ENCODE measurements at places on chromosomes 2 and 18.
A peak's percentile ranks its signal among the peaks of the same experiment; 100 is the strongest.

GRCh38 chr18:46097431-46097800 lies 680 bp downstream of the ATP5F1A start:
- DNase-seq: no peak

DNA sequence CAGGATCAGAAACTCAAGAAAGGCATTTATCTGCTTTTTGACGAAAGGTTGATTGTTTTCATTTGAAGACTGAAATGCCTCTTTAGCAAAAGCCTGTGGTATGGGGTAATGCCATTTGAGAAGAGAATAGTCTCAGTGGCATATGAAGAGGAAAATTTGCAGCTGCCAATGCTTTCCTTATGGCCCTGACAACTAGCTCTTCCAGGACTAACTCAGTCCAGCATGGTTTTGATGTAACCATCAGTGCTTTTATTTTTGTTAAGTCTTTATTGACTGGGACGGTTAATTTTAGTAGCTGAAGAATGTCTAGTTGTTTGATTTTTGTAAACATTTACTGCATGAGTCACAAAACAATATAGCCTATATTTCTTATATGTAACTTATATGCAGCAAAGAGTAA lies 158.4 kb downstream of the LNPK start:
- DNase-seq: no peak

DNA sequence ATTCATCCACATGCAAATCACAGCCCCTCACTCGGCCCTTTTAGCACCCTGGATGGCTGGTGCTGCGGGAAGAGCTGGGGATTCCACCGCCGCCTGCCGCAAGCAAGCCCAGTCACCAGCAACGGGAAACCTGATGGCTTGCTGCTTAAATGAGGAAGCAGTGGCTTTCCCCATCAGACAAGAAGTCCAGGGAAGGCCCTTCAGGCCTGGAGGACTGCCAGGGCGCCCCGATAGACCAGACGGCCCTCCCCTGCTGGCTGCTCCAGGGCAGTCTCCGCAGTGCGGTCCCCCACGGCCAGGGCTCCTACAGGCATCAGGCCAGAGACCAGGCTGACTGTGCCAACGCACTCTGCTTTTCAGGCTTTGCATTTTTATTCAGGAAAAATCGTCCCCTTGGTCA lies 439.1 kb downstream of the EIPR1 start:
- DNase-seq: no peak

DNA sequence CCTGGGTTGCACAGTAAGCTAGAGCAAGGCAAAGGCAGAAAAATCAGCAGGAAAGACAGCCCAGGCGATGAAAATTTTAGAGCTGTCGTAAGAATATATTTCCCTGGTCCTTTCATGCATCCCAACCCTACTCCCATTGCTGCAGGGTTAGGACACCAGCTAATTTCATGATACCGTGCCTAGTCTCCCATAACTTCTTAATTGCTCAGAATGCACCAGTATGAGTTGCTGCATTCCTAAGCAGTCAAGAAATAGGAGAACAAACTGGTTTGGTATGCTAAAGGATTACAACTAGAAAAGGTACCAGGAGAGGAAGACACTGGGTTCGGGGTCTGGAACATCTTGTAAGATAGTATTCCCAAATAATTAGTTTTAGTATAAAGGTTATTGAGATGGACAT lies 269.4 kb upstream of the NRXN1 start:
- DNase-seq: peak; percentile 0

- no peak for DNase-seq
These were observed 394.9 kb upstream of the ZEB2 start for GRCh38 chr2:144914622-144915318.

GRCh38 chr2:123364243-123364896 lies 660.7 kb upstream of the CNTNAP5 start:
- DNase-seq: no peak

DNA sequence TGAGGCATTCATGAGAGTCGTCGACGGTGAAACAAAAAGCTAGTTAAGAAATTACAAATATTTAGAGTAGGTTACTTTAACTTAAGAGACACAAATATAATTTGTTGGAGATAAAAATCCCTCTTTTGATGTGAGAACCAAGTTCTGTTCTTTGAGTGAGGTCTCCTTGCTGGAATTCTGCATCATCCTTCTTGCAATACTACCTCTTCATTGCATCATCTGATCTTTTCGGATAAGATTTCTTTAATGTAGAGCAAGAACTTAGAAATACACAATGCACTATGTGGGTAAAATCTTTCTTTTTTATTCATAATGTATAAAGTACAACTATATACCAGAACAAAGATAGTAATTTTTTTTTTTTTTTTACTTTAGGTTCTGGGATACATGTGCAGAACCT lies 118.4 kb downstream of the ARL4C start:
- DNase-seq: peak; percentile 73

DNA sequence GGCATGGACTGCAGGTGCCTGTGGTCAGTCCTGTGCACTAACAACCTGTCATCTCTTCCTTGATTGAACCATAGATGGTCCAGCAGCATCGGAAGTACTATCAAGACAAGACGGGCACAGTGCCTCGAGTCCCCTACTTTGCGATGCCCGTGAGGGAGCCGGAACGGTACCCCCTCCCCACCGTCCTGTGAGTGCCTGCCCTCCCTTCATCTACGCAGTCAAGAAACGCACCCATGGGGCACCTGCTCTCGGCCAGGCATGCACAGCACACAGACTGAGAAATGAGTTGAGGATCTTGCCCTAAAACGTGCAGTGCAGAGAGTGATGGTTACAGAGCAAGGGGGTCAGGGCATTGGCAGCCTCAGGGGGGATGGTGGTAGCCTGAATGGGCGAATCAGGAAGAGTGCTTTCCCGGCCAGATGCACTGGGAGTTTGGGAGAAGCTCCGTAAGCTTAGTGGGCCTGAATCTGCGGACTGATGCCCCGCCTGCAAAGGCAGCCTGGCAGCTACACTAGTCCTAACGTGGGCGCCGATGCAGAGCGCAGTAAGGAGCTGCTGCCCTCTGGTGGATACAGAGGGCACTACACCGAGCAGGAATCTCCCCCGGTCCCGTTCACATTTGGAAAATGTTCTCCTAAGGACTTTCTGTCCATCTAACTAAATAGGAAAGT lies 63.6 kb downstream of the CIB4 start:
- peak; percentile 22 for DNase-seq

- DNase-seq: peak; percentile 7
These were observed 65.0 kb downstream of the CYP1B1 start for GRCh38 chr2:38010995-38011394.

DNA sequence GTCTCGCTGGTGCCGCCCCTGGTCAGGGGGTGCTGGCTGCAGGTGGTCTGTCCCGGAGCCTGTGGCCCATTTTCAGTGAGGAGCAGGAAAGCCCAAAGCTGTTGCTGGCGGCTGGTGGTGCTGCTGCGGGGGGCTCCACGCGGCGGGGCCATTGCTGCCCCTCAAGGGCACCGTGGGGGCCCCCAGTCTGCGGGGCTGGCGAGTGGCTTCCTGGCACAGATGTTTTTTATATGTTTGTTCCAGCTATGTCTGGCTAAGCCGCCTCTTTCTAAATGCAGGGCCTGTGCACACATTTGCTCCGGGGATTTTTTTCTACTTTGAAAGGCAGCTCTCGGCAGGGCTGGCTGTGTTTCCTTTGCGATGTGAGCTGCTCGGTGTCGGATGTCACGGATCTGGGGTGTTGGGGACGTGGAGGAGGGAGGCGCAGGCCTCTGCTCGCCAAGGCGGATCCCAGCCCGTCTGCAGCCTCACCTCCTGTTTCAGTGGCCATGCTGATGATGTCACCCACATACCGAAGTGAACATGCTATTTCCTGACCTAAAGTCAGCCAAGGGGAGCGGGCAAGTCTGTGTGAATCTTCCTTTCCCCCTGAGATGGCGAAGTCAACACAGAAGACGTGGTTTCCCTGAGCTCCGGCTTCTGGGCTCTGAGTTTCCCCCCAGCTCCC lies 112.0 kb upstream of the CTDP1 start:
- peak; percentile 65 for DNase-seq

- peak; percentile 81 for DNase-seq
These were observed at the start of gene SPC25 for GRCh38 chr2:168890006-168890782. Gene SPC25, minus strand, starts transcription at chr2:168890430. Its CDS starts 911 bp downstream, at chr2:168889519.

DNA sequence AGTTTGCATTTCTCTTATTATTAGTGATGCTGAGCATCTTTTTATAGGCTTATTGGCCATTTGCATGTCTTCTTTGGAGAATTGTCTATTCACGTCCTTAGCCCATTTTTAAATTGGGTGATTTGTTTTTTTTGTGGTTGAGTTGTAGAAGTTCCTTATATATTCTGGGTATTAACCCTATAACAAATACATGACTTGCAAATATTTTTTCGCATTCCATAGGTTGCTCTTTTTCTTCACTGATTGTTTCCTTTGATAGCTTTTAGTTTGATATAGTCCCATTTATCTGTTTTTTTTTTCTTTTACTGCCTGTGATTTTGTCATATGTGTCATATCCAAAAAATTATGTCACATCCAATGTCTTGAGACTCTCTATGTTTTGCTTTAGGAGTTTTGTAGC lies 243.6 kb downstream of the GPD2 start:
- no peak for DNase-seq

DNA sequence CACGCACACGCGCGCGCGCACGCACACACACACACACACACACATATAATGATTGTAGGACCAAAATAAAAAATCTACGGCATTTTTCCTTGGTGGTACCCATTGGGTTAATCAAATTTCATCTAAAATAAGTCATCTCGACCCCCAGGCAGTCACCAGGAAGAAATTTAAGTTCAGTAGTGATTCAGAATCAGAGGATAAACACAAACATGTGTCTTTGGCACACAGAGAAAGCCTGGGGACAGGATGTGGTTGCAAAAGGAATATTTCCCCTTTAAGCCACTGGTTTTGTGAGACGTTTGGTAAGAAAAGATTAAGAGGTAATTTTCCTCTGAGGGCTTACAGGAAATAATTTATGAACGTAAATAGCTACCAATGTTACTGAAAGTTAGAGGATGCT lies 171.6 kb upstream of the PIEZO2 start:
- DNase-seq: no peak

DNA sequence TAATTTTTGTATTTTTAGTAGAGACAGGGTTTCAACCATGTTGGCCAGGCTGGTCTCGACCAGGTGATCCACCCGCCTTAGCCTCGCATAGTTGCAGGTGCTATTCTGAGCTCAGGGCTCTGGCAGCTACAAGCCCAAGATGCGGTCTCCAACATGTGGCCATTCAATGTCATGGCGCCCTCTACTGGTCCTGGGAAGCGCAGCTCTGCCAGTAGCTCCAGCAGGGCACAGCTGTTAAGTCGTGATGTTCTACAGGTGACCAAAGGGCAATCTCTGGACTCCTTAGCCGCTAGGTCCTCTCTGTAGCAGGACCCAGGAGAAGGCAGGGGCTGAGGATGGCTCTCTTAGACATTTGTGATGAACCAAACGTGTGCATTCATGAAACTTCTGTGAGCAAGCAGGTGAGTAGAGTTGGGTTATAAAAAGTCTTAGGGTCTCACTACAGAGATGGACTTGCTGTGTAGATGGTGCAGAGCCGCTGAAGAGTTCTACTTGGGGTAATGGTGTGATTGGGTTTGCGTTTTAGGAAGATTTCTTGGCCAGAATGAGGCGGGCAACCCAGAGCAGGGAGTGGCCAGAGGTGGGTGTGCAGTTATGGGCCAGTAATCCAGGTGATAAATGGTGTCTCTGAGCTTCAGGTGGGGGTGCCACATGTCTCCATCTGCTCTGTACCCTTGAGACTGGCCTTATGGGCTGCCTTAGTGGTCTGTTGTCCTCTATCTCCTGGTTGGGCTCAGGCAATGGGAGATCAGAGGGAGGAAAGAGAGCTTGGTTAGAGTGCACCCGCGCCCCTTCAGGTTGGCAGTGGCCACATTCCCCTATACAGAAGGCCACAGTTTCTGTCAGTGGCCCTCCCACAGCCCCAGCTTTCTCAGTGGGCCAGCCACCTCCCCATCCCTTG lies 31.0 kb downstream of the IL37 start:
- DNase-seq: peak; percentile 65

DNA sequence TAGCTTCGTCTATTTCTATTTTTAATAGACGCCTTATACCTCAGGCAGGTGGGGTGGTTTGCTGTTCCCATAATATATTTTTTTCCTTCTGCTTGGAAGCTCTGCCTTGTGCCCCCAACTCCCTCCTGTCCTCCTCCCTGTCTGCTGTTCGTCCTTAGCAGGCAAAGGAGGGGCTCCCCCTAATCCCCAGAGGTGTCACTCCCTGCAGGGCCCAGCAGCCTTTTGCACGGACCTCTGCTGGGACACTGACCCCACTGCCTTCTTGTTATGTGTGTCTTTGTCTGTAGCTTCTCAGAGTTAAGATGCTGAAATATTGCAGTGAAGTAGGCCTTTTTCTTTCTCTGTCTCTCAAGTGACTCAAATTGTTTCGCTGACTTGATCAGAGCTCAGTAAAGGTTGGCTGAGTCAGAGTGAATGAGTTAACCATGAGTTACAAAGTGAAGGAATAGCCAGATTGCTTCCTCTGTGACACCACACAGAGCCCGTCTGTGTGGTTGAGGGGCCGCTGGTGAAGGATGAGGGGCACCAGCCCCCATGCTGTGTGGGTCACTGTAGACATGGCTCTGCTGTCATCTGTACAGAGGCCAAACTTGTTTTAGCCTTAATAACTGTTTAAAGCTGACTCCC lies 47.7 kb downstream of the PRKCE start:
- DNase-seq: peak; percentile 63

DNA sequence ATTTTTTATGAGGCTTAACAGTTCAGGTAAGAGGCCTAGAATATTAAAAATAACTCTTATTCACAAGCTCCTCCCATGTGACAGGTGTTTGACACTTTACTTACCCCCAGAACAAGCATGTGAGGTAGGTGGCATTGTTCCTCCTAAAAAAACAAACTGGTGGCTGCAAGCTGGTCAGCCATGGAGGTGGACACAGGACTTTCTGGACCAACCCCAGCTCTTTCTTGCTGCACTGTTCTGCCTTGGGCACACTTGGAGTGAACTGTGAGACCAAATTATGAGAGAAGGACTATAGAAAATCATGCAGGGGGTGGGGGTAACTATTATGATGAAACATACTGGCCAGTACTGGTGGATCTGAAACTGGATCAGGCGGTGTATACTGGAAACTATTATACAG lies 56.6 kb downstream of the PTPRM start:
- no peak for DNase-seq

GRCh38 chr2:84963692-84964405 lies 7.1 kb upstream of the KCMF1 start:
- peak; percentile 99 for DNase-seq

DNA sequence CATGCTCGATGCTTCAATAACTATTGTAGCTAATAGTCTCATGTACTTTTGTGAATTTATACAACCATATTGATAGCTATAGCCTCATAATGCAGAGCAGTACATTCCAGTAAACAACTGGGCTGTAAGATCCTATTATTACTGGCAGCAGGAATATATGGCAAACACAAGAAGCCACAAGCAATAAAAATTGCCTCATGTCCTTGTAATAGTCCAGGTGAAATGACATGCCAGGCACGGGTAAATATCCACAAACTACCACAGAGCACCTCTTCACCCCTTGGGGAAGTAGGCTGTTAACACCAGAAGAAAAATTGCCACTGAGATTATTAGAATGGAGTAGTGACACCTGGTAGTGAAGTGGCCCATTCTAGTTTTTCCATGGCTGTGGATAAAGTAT lies 158.3 kb downstream of the MTX2 start:
- no peak for DNase-seq

- DNase-seq: no peak
These were observed 80.8 kb downstream of the FMNL2 start for GRCh38 chr2:152415796-152416195.

Measured in amniotic epithelial cell (primary cell).